Effector memory CD4-positive, alpha-beta T cell (primary cell): ENCODE measurements at places on chromosomes 11 and 22.

DNA sequence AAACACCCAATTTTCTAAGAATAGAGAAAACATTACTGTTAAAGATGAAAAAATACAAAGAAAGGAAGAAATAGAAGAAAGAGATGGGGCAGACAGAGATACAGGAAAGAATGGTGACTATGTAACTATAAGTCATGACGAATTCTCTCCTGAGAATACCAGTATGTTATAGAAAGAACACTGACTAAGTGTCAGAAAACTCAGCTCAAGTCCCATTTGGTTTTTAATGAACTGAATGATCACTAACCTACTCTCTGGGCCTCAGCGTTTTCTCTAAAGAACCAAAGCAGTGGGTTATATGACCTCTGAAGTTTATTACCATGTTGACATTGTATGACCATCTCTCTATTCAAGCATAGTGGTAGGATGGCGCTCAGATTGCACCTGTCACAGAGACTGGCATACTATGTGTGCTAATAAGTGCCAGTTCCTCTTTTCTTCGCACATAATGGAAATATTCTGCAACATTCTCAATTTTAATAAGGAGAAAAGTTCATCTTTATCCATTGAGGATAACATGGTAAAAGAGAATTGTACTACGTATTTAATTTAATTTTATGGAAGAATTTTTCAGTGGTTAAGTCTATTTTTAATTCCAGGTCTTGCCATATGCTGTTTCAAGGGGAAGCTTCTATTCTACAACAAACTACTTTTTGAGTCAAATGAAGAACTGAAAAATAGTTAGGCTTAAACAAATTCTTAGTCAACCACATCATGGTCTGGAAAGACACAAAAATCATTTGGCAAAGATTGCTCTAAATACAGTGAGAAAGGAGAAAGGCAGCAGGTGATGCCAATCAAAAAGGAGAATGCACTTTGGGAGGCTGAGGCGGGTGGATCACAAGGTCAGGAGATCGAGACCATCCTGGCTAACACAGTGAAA is 25.0 kb upstream of the EED start:
- H3K4me3 ChIP-seq: no peak overlapping the region
- H3K36me3 ChIP-seq: no peaks in the 10 kb centered on the region
- H3K27ac ChIP-seq: no peak overlapping the region
- H3K27me3 ChIP-seq: peaks cover 3% of the 10 kb centered on the region
- H3K4me1 ChIP-seq: no peaks in the 10 kb centered on the region

DNA sequence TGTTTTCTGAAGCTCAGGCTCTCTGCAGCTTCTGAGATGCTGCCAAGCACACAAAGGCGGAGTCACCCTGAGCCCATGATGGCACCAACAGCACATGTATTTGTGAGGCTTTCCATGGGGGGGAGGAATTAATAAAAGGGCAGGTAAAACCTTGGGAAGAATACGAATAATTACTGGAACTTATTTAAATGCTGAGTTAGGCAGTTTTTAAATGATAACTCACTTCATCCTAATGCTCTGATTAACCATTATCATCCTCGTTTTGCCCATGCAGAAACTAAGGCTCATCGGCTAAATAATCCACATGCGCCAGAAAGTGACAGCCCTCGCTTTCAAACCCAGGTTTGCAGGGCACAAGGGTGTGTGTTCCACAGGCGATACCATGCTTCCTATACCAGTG is 35.4 kb downstream of the LARGE1 start:
- H3K36me3 ChIP-seq: no peaks in the 10 kb centered on the region
- no peaks in the 10 kb centered on the region for H3K4me1 ChIP-seq
- H3K27me3 ChIP-seq: no peaks in the 10 kb centered on the region
- no peak overlapping the region for H3K4me3 ChIP-seq
- no peak for DNase-seq
- no peak overlapping the region for H3K27ac ChIP-seq

GRCh38 chr11:81476345-81476744 is 1257.3 kb downstream of the FAM181B start:
- H3K36me3 ChIP-seq: no peaks in the 10 kb centered on the region
- DNase-seq: no peak
- H3K27ac ChIP-seq: no peak overlapping the region
- no peaks in the 10 kb centered on the region for H3K4me1 ChIP-seq
- no peaks in the 10 kb centered on the region for H3K27me3 ChIP-seq

DNA sequence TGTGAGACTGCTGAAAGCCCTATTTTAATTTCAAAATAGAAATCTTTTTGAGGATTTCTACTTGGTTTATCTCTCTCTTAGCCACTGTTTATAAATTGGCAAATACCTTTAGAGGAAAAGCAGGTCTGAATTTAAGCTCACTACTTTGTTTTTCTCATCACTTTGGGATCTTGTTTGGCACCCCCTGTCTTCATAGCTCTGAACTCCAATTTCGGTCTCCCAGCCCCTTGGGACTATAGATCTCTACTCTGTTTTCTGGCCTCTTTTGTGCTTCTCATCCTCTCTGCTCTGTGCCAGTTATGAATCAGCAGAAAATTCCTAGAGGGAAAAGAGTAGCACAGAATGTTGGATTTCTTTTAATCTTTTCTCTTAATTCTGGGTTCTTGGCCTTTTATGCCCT is 118.3 kb downstream of the CYP2R1 start:
- H3K4me1 ChIP-seq: peaks cover 4% of the 10 kb centered on the region
- DNase-seq: no peak
- no peak overlapping the region for H3K4me3 ChIP-seq
- no peaks in the 10 kb centered on the region for H3K27me3 ChIP-seq
- H3K27ac ChIP-seq: no peak overlapping the region
- H3K36me3 ChIP-seq: peaks cover 4% of the 10 kb centered on the region

- H3K36me3 ChIP-seq: peaks cover 10% of the 10 kb centered on the region
- peaks cover 66% of the 10 kb centered on the region for H3K4me1 ChIP-seq
- no peaks in the 10 kb centered on the region for H3K27me3 ChIP-seq
- DNase-seq: no peak
- no peak overlapping the region for H3K4me3 ChIP-seq
Measured at GRCh38 chr11:65555693-65556231, 2.4 kb downstream of the LTBP3 start.

- H3K36me3 ChIP-seq: peaks cover 12% of the 10 kb centered on the region
- no peak for DNase-seq
- H3K27me3 ChIP-seq: no peaks in the 10 kb centered on the region
- H3K4me3 ChIP-seq: no peak overlapping the region
- no peaks in the 10 kb centered on the region for H3K4me1 ChIP-seq
- H3K27ac ChIP-seq: no peak overlapping the region
Measured at GRCh38 chr11:46445192-46445919, 53.8 kb upstream of the CHRM4 start.

DNA sequence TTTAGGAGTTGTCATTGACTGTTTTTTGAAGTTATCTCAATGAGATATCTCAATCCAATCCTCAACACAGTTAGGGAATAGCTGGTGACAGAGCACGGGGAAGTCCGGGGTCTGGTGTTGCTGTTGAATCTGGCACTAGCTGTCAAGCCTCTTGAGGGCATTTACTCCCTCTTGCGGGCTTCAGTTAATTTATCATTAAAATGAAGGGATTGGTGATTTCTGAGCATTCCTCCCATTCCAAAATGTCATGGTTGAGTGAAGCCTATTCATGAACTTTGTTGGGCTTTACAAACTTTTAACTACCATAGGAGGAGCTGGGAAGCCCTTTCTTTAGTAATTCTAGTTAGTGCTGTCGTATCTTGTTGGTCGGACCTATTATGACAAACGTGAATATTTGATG is 40.2 kb downstream of the UVRAG start:
- no peaks in the 10 kb centered on the region for H3K4me1 ChIP-seq
- no peak overlapping the region for H3K4me3 ChIP-seq
- H3K36me3 ChIP-seq: peaks cover 4% of the 10 kb centered on the region
- H3K27ac ChIP-seq: no peak overlapping the region

DNA sequence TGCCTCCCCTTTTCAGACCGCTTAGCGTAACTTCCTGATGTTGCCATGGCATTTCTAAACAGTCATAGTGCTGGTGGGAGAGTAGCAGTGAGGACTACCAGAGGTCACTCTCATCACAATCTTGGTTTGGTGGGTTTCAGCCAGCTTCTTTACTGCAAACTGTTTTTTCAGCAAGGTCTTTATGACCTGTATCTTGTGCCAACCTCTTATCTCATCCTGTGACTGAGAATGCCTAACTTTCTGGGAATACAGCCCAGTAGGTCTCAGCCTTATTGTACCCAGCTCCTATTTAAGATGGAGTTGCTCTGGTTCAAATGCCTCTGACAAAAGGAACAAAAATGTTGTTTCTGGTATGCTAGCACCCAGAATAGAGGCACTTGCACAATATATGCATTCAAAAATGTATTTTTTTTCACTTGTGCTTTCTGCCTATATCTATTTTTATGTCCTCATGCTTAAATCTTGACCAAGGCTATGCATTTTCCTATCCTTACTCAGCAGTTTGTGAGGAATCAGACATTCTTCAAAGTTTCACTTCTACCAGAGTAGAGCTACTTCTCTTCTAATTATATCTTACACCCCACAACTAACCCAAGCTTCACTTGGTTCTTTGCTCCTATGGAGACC is 16.1 kb upstream of the OR51M1 start:
- H3K27me3 ChIP-seq: no peaks in the 10 kb centered on the region
- H3K4me1 ChIP-seq: no peaks in the 10 kb centered on the region
- no peak overlapping the region for H3K27ac ChIP-seq

DNA sequence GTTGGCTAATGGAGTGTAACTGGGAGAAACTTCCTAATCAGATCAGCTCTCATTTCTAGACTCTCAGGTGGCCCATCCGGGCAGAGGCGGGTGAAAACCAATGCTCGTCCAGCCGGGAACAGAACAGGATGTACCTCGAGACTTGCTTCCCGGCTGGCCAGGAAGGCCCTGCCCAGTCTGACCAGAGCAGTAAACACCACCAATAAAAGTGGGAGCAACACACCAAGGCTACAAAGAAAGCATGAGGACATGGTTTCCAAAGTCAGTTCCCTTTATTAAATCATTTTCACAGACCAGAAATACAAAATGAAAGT is 940 bp upstream of the TNKS1BP1 start:
- H3K4me3 ChIP-seq: peak overlapping the region; percentile 71
- peaks cover 16% of the 10 kb centered on the region for H3K4me1 ChIP-seq
- H3K27ac ChIP-seq: peak overlapping the region; percentile 69
- H3K27me3 ChIP-seq: no peaks in the 10 kb centered on the region
- H3K36me3 ChIP-seq: peaks cover 38% of the 10 kb centered on the region
- DNase-seq: no peak

GRCh38 chr11:74138572-74138971 is 32.2 kb downstream of the C2CD3 start:
- H3K4me1 ChIP-seq: no peaks in the 10 kb centered on the region
- H3K4me3 ChIP-seq: no peak overlapping the region
- no peak for DNase-seq
- peaks cover 27% of the 10 kb centered on the region for H3K36me3 ChIP-seq
- no peak overlapping the region for H3K27ac ChIP-seq

DNA sequence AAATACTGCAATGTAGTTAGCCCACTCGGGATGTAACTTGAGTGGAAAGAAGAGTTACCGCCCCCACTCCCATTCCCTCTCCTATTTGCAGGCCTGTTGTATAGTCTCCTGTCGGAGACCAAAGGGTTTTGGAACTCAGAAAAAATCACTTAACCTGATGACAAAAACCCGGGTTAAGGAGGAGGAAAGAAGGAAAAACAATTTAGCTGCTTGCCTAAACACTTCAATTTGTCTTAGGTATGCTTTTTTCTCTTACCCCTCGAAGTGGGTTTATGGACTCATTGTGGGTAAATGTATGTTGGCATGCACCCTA is 2.2 kb downstream of the YAP1 start:
- H3K4me3 ChIP-seq: no peak overlapping the region
- DNase-seq: no peak
- H3K4me1 ChIP-seq: peaks cover 5% of the 10 kb centered on the region
- peaks cover 9% of the 10 kb centered on the region for H3K27me3 ChIP-seq
- H3K36me3 ChIP-seq: no peaks in the 10 kb centered on the region
- H3K27ac ChIP-seq: no peak overlapping the region

- H3K27me3 ChIP-seq: no peaks in the 10 kb centered on the region
- H3K4me3 ChIP-seq: no peak overlapping the region
- peak; percentile 29 for DNase-seq
- no peak overlapping the region for H3K27ac ChIP-seq
Measured at GRCh38 chr22:26461188-26461810, 22.3 kb downstream of the HPS4 start.

GRCh38 chr11:69640995-69641581 is at the start of gene CCND1:
TSS of gene CCND1 (plus strand) at chr11:69641156. CDS start at chr11:69641314, 158 bp downstream.
- peaks cover 61% of the 10 kb centered on the region for H3K4me1 ChIP-seq
- peak within 1 kb of the TSS; percentile 73 for H3K4me3 ChIP-seq
- H3K36me3 ChIP-seq: no peaks in the 10 kb centered on the region
- peaks cover 55% of the 10 kb centered on the region for H3K27me3 ChIP-seq

DNA sequence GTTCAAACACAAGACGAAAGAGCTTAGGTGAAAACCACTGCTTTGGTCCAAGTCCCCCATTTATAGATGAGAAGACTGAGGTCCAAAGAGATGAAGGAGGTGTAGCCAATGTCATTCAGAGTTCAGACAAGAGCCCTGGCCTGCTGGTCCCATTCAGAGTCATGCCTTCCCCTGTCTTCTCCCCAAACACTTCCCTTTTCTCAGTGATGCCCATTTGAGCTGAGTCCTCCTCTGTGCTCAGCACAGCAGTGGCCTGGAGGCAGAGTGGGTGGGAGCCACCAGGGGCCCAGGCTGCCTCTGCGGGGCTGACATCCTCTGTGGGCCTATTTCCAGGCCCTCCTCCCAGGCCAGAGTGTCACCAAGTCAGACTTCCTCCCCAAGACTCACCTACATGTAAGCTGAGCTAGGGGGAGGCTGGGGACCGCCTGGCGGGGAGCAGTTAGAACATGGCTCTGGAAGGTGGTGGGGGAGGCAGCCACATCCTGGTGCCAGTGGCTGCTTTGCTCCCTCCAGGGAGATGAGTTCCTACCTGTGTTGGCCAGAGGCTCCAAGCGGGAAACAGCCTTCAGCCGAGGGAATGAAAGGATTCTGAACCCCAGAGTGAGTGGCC is 22.4 kb upstream of the LRRC10B start:
- no peak overlapping the region for H3K4me3 ChIP-seq
- no peaks in the 10 kb centered on the region for H3K4me1 ChIP-seq
- H3K27ac ChIP-seq: no peak overlapping the region
- H3K27me3 ChIP-seq: no peaks in the 10 kb centered on the region
- DNase-seq: no peak

GRCh38 chr11:29937526-29937925 is 79.3 kb downstream of the KCNA4 start:
- no peaks in the 10 kb centered on the region for H3K4me1 ChIP-seq
- H3K4me3 ChIP-seq: no peak overlapping the region
- H3K27ac ChIP-seq: no peak overlapping the region
- H3K36me3 ChIP-seq: no peaks in the 10 kb centered on the region
- H3K27me3 ChIP-seq: no peaks in the 10 kb centered on the region

DNA sequence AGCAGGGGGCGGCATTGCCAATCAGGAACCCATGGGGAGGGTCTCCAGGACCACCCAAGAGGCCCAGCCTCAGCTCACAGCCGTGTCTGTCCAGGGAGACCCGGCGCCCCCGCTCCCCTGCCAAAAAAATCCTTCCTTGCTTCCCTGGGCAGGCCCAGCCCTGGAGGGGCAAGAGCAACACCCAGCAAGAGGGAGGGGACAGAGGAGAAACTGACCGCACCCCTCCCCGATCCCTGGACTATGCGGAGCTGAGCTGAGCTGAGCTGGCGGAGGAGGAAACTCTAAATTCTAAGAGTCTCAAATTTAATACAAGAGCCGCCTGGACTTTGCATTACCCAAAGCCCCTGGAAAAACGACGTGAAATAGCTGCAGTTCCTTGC is 52.0 kb upstream of the SHISAL1 start:
- no peaks in the 10 kb centered on the region for H3K27me3 ChIP-seq
- H3K27ac ChIP-seq: no peak overlapping the region
- no peaks in the 10 kb centered on the region for H3K4me1 ChIP-seq

- no peak for DNase-seq
- H3K27me3 ChIP-seq: no peaks in the 10 kb centered on the region
- peak overlapping the region; percentile 85 for H3K4me3 ChIP-seq
Measured at GRCh38 chr11:65611758-65612603, 2.0 kb downstream of the MAP3K11 start.

GRCh38 chr11:9739123-9739900 is 75.4 kb downstream of the SWAP70 start:
- H3K4me3 ChIP-seq: no peak overlapping the region
- DNase-seq: no peak
- no peak overlapping the region for H3K27ac ChIP-seq
